A549 treated with CpdA at 1 μM for 4 hours (cell line): ENCODE measurements at places on chromosomes 6 and 20. TPM values are rescaled to one million over a fixed set of nuclear protein-coding genes. Genes with fewer than 3 reads are reported as not detected.

Gene DEFB123
- not detected in 5 replicates for total RNA-seq

Gene BTN1A1
- total RNA-seq: 0.06 TPM in 1 of 5 replicates, not detected in the others

Gene UNC93A
- not detected in 5 replicates for total RNA-seq

Gene HDGFL1
- total RNA-seq: not detected in 5 replicates
